NCI-H1930 (cell line): ENCODE measurements at places on chromosomes 7 and 10.

- no peak for DNase-seq
These were observed 9.6 kb downstream of the EMX2 start for GRCh38 chr10:117552156-117552631.

DNA sequence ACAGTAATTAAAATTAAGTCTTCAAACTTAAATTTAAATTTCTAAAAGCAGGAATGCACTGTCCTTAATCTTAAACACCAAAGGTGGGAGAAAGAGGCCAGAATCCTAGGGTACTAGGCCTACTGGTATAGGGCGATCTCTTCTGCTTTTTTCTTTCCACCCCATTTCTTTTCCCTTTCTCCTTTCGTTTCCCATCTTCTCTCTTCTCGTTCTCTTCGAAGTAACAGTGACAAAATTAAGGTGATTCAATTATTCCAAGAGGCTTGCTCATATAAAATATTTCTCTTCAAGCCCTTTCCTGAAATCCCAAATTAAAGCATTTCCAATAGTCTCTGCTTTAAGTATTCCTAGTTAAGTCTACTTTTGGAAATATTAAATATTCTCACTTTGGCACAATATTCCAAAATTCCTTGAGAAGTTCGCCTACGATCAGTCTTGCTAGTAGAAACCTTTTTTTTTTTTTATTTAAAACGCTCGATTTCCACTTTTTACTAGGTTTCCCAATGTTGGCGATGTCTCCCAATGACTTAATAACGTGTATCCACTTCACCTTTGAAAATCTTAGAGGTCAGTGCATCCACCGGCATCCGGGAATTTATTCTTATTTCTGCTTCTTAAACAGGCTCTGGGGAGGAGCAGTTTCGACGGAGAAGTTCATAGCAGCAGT lies 765 bp upstream of the LCOR start:
- DNase-seq: no peak

GRCh38 chr10:85922356-85923129 lies 444.1 kb downstream of the GRID1 start:
- DNase-seq: no peak

DNA sequence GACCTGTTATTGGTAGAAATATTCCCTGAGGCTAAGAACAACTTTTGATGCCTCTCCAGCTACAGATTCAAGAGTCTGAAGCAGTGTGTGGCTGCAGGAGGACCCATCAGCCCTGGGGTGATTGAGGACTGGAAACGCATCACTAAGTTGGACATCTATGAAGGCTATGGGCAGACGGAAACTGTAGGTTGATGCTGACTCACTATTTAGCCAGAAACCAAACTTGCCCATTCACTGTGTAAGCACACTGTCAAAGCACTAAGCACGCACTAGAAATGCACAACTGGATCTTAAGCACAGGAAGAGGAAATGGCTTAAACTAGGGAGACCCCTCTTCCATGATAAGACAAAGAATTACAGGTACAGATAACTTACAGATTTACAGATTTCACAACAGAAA lies 20.8 kb downstream of the ACSM6 start:
- no peak for DNase-seq

DNA sequence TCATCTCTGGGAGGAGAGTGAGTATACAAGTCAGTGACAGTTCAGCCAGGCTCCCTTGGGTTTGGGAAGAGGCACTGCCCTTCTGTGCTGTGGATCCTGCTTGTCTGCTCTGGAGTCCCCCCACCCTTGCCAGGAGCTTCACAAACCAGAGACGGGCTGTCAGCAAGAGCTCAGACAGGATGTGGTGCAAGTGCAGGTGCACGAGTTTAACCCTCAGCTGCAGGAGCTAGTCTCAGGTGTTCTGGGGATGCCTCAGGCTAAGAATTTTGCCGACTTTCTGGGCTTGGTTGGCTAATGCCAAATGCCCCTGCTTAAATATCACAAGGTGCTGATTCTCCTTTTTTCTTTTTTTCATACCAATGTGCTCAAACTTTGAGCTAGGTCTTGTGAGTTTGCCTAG lies 22.3 kb downstream of the ZNF783 start:
- DNase-seq: no peak

DNA sequence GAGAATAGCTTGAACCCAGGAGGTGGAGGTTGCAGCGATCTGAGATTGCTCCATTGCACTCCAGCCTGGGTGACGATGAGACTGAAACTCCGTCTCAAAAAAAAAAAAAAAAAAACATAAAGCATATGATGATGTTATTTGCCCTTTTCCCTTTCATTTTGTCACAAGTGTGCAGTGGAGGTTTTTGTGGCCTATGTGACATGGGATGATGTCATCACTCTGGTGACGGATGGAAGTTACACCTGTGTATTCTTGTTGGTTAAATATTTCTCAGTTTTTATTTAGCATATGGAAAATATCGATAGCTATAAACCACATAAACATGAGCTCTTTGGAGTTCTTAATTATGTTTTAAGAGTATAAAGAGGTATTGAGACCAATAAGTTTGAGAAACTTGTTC lies 71.8 kb upstream of the EMX2 start:
- DNase-seq: no peak

- DNase-seq: no peak
These were observed 127.6 kb downstream of the TNS3 start for GRCh38 chr7:47454069-47454973.
